Muscle of back (tissue), 13 donors: ENCODE measurements at places on chromosomes 5 and 9. TPM values are rescaled to one million over a fixed set of nuclear protein-coding genes. Genes with fewer than 3 reads are reported as not detected.

GRCh38 chr9:1871626-1872419 lies 143.3 kb upstream of the SMARCA2 start:
- no peak for DNase-seq

DNA sequence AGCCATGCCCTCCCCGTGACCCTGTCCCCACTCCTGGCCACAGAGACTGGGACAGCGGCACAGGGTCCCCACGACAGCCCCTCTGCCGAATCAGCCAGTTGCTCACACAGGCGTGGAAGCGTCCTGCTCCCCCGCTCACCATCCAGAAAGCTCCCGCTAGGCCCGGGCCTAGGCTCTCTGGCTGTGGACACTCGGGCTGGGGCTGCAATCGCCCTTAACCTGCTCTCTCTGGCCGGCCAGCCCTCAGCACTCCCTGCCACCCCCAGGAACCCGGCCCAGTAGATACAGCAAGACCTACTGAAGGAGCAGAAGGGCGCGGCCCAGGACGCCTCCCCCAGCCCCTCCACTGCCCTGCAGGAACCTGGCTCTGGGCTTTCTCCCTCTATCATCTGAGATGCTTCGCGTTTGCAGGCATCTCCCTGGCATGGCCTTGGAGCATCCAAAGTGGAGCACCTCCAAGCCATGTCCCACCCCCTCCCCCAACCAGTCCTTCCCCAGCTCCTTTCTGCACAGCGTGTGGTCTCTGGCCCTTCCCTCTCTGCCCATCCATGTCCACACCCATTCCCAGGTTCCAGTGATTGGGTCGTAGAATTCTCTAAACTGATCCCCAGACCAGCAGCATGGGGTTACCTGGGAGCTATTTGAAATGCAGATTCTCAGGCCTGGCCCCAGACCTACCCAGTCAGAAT lies 113.7 kb upstream of the LMX1B start:
- no peak for DNase-seq

Gene CARTPT
- polyA plus RNA-seq = not detected

Gene CCDC171
- 3.5 TPM for polyA plus RNA-seq
